B cell (primary cell): ENCODE measurements at places on chromosomes 7 and 10.

DNA sequence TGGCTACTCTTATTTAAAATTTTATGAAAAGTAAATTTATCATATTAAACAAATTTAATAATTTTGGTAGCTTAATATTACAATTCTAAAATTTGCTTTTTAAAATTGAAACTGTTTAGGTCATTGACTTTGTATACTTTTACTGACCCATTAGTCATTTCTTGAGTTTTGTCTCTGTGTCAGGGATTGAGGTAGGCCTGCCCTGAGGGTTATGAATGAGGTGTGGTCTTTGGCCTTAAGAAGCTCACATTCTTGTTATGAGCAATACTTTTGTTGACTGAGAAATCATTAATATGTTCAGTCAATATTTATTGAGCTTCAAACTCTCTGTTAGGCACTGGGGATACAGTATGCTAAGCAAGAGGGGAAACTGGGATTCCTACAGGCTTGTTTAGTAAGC is 47.0 kb upstream of the RPA3 start:
- DNase-seq: no peak

DNA sequence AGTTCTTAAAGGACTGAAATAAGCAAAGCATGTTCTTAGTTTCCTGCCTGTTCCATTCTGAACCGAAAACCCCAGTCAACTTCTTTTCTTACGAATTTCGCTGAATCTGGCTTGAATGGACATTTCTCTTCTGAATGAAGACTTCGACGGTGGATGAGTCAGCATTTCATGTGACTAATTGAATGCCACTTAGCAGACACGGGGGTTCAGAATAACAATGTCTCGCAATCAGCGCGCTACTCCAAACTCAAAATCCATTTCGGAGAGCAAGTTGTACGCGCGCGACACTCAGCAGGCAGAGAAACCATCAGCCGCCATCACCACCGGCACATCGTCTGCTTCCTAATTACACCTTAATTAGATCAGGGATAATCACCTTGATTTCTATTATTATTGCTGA is 239.0 kb upstream of the KLF6 start:
- no peak for DNase-seq

DNA sequence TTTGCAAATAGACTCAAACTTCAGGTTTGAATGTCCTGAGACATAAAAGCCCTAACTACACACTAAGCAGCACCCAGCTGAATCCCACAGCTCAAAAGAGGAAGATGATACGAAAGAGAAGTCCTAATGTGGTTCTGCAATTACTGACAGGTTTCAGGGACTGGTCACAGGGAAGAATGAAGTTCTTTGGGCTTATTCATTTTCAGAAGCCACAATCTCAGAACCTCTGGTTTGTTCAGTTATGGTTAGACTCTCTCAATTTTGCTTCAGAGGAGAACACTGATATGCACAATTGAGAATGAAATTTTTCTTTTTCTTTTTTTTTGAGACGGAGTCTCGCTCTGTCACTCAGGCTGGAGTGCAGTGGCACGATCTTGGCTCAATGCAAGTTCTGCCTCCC is 94.6 kb upstream of the FAM180A start:
- peak; percentile 12 for DNase-seq

DNA sequence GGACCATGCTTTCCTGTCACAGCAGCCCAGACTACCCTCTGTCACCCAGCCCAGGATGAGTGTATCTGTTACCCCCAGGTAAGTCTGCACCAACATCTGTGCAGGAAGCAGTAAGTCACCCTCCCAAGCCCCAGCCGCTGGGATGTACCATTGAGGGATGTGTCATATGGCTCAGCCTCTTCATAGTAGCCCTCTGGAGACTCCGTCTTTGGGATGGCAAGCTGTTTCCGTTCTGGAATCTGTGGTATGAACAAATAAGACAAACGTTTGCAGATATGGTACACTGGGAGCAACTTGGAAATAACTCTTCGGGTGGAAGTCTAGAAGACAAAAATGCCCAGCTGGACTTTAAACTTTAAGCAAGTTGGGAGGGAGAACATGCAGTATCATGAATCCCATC is 81.3 kb downstream of the AFAP1L2 start:
- no peak for DNase-seq

DNA sequence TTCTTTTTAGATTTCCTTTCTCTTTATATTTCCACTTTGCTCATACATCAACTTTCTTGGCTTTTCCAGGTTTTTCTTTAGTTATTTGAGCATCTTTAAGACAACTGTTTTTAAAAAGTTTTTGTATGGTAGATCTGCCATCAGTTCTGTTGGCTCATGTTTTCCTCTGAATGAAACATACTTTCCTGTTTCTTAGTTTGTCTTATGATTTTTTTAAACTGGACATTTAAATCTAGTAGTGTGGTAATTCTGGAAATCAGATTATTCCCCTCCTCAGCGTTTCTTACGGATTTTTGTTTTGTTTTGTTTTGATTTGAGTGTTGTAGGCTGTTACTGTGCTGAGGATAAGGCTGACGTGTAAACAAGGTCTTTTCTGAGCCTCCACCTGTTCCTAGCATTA is 33.8 kb upstream of the ITGB8 start:
- no peak for DNase-seq

DNA sequence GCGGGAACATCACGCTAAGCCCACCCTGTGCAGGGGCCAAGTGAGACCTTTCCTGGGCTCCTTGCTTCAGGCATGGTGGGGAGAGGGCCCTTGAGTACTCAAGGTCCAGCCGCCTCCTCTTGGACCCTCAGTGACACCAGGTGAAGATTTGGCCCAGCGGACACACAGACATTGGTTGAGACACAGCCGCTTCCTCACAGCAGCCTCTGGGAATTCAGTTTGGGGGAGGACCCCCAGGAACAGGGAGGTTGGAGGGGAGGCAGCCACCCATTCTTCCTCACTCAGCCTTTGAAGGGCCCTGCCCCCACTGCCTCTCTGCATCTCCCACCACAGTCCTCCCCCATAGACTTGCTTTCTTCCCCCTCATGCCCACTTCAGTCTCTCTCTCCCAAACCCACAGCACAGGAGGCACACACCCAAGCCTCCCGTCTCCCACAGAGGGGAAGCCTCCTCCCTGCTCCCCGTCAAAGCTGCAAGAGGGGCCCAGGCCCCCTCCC is 31.9 kb downstream of the ANXA8 start:
- no peak for DNase-seq

DNA sequence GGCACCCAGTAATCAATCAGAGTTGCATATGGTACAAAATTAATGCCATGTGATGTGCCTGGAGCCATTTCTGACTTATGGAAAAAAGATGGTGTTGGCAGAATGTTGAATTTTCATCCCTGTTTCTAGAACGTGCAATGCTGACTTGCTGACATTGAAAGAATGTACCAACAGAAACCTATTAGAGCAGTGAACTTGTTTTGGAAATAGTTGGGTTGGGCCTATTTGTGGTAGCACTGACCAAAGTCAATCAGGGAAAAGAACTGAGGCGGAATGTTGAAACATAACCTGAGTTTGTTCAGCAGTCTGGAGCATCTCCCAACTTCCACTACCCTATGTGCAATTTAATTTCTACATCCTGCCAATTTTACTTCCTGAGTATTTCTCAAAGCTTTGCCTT is 11.7 kb upstream of the KIAA1217 start:
- DNase-seq: no peak

- DNase-seq: no peak
Measured at GRCh38 chr10:23063045-23063972, 32.1 kb upstream of the MSRB2 start.

GRCh38 chr10:86292462-86293395 is 73.9 kb downstream of the GRID1 start:
- no peak for DNase-seq

DNA sequence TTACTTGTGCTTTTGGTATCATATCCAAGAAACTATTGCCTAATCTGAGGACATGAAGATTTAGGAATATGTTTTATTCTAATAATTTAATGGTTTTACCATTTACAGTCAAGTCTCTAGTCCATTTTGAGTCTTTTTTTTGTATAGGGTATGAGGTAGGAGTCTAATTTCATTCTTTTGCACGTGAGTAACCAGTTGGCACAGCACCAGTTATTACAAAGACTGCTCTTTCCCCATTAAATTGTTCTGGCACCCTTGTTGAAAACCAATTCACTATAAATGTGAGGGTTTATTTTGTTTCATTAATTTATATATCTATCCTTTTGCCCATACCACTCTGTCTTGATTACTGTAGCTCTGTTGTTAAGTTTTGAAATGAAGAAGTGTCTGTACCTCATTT is 381.6 kb downstream of the SUGCT start:
- no peak for DNase-seq

GRCh38 chr7:138460176-138460648 is at the start of gene TRIM24:
TRIM24 (plus strand) TSS chr7:138460259; CDS start chr7:138460549, 290 bp downstream.
- no peak for DNase-seq

DNA sequence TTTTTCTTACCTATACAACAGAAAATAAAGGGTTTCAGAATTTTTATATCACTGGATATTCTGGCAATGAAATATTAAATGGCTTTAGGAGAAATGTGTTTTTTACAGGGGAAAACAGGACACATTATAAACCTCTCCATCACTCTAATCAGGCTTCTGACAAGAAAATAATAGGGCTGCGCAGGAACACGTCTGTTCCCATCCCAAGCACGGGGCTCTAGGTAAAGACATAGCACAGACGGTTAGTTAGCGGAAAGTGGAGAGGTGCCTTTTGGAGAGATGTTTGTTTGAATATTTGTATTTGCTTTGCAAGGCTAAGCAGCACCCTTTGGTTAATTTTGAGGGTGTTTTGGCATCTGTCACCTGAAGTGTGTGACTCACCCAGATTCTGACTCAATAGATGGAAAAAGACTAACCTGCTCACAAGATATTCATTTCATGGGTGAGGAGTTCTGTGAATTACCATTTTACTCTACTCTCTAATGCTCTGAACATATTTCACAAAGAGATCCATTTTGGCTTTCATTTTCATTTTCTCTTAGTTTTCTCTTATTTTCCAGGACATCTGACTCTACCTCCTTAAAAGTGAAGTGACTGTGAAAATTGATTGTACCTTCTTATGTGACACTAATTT is 174.5 kb upstream of the AKR1E2 start:
- DNase-seq: no peak

GRCh38 chr10:15144788-15145187 is 23.7 kb downstream of the NMT2 start:
- DNase-seq: no peak

- DNase-seq: no peak
Measured at GRCh38 chr7:138021889-138022288, 20.0 kb upstream of the CREB3L2 start.
